Hematopoietic multipotent progenitor cell treated with erythropoietin and hydrocortisone succinate and interleukin-3 and kit ligand, for 17 days (in vitro differentiated cells): ENCODE measurements at places on chromosomes 11 and 22.
A peak's percentile ranks its signal among the peaks of the same experiment; 100 is the strongest.

- no peak for DNase-seq
Measured at GRCh38 chr11:64244107-64244506, 2.6 kb downstream of the PPP1R14B start.

DNA sequence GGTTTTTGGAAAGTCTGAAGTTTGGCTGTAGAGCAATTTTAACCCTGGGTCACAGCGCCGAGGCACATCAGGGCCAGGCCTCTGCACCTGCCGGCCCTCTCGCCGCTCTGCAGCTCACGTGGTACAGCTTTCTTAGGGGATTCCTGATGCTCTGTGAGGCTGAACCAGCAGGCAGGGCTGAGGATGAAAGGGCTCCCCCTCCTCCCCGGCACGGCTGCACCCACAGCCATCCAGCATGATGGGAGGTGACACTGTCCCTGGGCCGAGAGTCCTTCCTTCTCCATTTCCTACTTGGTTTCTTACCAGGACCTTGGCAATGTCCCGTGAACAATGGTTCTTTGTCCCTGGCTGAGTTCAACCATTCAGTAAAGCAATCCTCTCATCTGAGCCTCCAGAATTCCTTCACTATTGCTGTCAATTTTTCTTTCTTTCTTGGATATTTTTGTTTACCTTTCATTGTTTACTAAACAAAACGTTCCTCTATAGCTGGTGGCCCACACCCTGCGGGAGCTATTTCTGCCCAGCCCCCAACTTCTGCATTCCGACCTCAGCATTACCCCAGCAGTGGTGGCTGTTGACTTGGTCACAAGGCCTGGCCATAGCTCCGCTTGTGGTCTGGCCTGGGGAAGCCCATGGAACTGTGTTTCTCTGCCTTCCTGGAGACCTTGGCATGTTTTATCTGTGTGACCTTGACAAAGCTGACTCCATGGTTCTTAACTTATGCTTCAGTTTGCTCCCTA is 172.8 kb upstream of the B3GAT1 start:
- DNase-seq, result no peak

DNA sequence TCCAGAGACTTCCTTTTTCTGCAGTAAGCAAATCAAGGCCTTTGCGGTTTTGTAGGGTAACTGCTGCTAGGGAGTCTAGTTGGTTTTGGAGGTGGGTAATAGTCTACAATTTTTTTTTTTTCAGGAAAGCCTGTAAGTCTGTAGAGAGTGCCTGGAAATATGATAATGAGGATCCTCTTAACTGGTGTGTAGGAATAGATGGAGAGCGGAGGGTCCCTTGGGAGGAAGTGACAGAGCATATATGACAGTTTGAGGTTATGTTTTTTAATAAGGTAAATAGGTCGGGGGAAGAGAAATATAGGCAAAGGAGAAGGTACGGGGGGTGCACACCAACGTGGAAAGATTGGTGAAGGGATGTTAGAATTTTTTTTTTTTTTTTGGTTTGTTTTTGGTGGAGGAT is 25.9 kb downstream of the ZNF195 start:
- DNase-seq, result no peak

DNA sequence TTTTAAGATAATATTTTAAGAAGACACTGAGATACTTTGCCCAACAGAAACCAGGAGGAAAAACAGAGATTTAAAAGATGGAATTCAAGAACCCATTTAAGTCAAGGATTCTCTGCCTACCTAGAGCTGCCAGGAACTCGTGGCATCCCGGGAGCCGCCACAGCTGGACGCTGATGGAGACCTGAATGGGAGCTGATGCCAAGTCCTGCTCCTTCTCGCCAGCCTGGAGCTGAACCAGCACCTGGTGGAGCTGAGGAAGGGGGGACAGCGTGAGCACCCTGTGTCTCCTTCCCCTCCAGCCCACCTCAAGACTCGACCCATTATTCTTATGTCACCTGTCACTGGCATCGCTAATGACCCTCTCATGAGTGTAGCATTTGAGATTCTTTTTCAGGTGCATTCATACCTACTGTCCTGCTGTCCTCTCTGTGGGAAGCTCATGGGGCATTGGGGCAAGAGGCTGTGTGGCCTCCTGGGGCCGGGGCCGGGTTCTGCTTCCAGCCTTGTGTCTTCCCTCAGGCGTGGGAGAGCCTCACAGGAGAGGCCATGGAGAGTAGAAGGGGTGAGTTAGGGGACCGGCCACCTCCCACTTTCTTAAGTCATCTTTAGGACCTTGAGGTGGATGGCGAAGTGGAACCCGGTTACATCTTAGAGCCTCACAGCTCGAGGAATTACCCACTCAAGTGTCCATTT is 70.8 kb upstream of the PITPNB start:
- DNase-seq, result no peak

DNA sequence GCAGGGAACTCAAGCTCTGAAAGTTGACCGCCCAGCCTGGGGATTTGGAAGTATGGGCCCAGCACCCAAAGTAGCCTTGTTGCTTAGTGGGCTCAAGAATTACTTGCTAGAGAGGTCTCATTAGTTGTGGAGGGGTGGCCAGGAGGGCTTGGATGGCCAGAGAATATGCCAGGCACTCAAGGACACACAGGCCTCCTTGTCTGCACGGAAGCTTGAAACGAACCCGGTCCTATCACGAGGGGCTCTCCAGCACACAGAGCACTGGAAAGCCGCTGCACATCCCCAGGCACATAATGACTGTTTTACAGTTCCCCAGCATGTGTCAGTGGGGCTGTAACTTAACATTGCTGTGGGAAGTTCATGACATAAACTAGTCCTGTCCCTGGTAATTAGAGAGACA is 55.9 kb downstream of the NAT10 start:
- no peak for DNase-seq

DNA sequence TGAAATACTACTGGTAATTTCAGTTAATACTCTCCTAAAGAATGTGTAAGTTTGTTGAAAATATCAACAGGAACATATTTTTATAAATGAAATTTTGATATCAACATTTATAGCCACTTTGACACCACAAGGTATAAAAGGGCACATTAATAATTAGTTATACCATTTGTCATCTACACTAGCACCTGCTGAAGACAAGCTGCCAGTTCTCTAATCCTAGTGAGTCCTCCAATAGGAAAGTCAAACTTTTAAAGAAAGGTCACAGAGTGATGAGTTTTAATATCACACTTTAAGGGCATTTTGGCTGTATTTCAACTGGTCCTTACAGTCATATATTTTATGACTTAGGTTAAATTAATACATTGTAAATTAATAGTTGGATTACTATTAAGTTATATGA is 52.3 kb downstream of the APOL5 start:
- DNase-seq, result no peak

DNA sequence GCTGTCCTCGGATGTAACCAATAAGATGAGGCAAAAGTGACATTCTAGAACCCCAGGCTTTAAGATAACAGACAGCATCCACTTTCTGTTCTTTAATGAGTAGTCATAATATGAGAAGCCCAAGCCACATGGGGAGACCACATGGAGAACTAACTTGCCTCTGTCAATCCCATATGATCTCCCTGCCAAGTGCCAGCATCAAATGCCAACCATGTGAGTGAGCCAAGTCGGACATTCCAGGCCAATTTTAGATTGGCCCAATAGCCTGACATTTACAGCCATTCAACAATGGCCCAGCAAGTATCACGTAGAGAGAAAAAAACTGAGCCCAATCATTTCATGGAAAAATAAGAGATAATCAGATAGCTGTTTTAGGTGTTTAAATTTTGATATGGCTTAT is 2048.3 kb upstream of the RAG2 start:
- DNase-seq, result no peak

- DNase-seq, result no peak
Measured at GRCh38 chr11:316031-316701, 2.3 kb downstream of the IFITM1 start.

DNA sequence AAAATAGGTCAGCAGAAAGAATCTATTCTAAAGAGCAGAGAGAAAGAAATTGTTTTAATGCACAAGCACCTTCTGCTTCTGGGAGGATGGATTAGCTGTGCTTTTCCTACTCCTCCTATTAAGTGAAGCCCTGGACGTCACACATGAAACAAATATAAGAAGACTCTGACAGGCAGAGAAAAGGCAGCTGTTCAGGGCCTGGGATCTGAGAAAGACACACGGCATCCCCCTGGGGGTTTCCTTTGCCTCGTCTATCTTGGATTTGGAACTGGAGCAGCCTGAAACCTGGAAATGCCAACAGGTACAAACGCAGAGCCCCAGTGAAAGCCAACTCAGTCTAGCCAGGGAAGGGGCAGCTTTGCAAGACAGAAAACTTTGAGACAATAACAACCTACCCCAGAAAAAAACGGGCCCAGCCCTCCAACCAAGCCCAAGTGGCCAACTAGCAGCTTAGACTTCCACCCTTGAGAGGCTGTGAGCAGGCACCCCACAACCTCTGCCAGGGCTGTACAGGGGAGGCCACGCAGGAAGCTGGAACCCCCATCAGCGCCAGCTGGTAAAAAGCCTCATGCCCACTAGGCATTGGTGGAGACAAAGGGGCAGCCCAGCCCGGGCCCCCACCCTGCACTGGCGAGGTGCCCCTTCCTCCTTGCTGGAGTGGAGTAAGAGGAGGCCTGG is 7.3 kb downstream of the CERK start:
- no peak for DNase-seq

GRCh38 chr11:63816166-63816565 is 2.9 kb downstream of the SPINDOC start:
- DNase-seq, result no peak

- DNase-seq, result no peak
Measured at GRCh38 chr11:41320653-41321052, 138.8 kb downstream of the LRRC4C start.

DNA sequence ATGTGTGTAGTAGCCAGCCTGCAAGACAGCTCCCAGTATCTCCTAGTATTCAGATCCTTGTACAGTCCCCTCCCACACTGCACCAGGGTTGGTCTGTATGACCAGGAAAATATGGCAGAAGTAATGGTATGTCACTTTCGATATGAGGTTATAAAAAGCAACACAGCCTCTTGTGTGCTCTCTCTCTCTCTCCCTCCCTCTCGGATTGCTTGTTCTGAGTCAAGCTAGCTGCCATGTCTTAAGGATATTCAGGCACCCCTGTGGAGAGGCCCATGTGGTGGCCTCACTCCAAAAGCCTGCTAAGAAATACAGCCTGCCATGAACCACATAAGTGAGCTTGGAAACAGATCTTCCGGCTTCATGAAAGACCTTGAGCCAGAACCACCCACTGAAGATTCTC is 25.4 kb downstream of the FXYD6 start:
- DNase-seq, result no peak

DNA sequence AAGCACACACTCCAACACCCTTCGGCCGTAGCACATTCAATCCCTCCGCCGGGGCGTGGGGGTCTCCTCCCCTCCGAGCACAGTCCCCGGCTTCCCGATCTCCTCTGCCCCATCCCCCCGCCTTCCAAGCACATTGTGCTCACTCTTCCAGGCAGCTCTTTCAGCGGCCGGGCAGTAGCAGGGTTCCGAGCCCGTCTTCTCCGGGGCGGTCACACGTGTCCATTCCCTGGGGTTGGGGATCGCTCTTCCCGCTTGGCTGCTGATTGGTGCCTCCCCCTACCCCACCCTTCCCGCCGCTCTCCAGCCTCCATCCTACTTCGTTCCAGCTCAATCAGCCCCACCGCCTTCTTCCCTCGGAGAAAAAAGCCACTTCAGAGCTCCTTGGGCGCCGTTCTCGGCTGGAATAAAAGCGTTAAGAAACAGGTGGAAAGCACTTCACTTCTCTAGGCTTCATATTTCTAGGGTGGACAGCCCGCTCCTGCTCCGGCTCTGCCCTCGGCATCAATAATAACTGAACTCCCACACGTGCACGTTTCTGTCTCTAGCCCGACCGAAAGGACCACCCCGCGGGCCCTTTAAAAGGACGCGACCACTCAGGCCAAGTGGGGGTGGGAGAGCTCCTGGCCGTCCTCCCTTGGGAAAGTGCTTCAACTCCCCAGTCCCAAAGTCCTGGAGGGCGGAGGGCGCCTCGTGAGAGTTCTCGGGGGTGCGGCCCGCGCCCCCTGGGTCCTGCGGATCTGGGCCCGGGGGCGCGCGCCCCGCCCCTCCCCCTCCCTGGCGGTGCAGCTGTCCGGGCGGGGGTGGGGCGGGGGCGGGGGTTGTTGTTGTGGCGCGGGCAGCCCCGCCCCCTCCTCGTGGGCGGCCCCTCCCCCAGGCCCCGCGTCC is 464 bp upstream of the CECR2 start:
- DNase-seq, result no peak

- no peak for DNase-seq
Measured at GRCh38 chr11:84685976-84686375, 941.2 kb downstream of the DLG2 start.

DNA sequence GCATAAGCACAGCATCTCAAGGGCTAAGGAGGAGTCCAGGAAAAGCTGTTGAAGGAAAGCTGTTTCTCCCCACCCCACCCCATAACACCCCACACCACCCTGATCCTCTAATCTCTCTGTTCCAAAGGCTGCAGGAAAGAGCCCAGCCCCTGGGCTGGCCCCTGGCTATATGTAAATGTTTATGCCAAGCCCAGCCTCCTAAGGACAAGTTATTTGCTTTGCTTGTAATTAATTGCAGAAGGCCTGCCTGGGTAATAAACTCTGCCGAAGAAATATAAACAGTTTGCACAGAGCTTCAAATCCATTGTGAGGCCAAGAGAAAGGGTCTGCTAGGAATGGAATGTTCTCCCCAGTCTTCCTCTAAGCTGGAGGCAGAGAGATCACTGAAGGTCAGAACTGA is 21.2 kb downstream of the ARRB1 start:
- peak; percentile 76 for DNase-seq

- DNase-seq, result peak; percentile 64
Measured at GRCh38 chr22:29313126-29313575, 2.3 kb downstream of the RASL10A start.

- DNase-seq, result no peak
Measured at GRCh38 chr22:20536590-20537324, 29.3 kb downstream of the MED15 start.

DNA sequence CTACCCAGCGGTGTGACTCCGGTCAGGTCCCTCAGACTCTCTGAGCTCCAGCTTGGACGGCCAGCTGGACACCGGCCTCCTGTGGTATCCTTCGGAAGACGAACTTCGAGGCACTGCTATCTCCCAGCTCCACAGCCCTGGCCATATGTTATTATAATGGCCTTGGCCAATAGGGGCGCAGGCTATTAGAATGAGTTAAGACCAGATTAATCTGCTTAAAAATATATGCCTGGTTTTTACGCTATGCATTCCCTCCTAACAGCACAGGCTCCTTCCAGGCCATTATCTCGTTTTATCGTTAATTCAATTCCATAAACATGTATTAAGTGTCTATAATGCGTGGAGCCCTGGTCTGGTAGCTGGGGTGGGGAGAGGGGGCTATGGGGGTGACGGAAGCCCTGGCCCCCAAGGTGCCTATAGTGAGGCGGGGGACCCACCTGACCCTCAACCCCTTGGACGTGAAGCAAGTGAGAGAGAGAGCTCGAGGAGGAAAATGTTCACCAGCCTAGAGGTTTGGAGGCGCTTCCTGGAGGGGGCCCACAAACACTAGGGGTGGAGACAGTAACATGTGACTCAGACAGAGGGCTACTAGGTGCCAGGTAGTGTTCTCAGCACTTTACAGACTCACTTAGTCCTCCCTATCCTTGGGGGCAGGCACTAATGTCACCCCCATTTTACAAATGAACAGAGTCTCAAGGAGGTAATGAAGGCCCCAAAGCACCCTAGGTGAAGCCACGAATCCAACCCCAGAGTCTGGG is 37.5 kb upstream of the TCF20 start:
- no peak for DNase-seq
